Activated CD8-positive, alpha-beta T cell treated with anti-CD3 and anti-CD28 coated beads, Interleukin-2, amount 10 ng/mL, durations not matched to agents 7 days and 5 days (primary cell): ENCODE measurements at places on chromosomes 2 and 18.

- DNase-seq = no peak
Observed at GRCh38 chr2:21607572-21607971, 483.8 kb downstream of the TDRD15 start.

DNA sequence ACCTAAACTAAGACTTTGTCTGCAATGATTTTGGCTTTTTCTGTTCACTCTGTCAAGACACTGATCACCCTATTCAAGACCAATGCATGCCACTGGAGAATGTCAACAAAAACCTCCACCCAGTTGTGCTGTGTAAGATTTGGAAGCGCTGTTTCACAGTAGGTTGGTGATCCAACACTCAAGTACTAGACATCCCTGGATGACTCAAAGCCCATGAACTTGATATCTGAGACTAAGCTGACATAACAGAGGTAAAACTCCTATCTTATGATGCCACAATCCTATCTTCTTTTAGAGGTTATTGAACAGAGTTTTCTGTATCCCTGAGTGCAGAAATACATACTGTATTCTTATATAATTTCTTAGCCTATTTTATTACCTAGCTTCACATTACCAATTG is 251.3 kb upstream of the ETAA1 start:
- DNase-seq = no peak

DNA sequence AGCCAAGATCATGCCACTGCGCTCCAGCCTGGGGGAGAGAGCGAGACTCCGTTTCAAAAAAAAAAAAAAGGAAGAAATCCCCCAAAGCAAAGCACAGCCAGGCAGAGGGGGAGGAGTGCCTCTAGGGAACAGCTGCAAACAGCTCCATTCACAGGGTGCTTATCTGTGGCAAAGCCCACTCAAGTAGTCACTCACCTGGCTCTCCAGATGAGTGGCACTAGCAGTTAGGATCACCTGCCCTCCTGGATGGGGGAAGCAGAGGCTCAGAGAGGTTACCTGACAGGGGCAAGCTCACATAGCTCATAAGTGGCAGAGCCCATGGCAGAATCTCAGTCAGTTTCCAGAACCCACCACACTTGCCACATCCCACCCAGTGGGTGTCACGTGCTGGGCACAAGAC is 30.3 kb downstream of the TFCP2L1 start:
- no peak for DNase-seq

- DNase-seq = no peak
Observed at GRCh38 chr18:35190948-35191697, 49.7 kb upstream of the ZNF397 start.

DNA sequence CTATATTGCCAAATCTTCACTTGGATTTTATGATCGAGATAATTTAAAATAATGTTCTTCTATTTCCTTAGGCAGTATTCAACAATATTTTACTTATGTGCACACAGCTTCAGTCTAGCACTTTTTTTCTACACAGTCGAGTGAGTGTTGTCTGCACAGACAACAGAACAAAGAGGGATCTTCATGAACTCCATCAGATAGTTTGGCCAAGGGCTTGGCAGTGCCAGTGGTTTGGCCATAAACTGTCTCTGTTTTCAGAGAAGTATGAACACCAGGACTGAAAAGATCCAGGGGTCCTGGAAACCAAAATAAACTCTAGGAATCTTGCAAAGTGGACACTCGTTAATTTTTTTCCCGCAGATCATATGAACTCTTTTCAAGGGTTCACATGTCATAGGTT is 547.3 kb downstream of the PLCL1 start:
- DNase-seq = no peak
